ENCODE measurements at places on chromosomes 11 and 22.
A peak's percentile ranks its signal among the peaks of the same experiment; 100 is the strongest.

DNA sequence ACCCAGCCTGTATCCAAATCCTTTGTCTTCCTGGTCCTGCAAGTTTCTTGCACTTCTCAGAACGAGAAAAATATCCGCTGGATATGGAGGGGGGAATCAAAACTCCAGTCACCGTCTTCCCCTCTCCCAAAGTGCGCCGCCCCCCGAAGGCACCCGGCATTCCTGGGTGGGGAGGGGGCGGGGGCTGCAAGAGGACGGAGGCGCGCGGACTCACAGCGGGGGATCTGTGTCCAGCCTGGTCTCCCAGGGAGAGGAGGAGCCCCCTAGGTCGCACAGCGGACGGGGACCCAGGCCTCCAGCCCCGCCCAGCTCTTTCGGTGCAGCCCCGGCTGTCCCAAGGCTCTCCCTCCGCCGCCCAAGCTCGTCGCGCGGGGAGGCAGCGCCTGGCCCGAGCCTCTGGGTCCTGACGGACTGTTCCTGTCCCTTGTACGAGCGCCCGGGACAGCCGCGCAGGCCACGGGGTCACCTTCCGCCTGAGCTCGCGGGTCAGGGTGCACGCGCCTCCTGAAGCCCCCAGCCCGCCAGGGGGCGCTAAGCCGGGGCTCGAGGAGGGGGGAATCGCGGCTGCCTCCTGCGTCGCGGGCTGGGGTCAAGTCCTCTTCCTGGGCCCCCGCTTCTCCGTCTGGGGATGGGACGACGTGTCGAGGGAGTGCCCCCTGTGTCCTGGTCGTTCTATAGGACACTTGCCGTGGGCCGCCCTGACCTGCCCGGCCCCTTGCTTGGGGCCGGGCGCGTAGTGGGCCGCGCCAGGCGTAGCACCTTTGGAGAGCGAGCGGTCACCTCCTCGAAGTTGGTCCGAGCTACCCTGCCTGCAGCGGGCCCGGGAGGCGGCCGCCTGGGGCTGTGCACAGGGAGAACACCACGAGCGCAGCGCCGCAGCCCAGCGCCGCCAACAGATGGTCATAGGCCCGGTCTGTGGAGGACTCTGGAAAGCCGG, 2.4 kb upstream of the WNT11 start:
- peak; percentile 50 for DNase-seq

DNA sequence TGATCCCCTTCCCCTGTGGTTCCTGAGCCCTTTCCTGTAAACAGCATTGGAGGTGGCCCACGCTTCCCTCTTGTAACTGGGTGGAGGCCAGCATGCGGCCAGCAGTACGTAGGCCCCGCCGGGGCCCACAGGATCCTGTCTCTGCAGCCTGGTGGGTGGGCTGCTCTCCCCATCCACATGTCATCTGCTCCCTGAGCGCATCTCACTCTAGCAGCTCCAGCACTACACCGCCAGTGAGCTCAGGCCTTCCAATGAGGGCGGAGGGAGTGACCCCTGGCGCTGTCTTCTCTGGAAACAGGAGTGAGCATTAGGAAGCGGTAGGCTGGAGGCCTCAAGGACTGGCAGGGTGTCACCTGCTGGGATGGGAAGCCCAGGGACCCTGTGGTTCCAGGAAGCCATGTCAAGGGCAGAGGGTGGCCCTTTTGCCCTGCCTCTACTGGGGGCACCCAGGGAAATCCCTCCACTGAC, 363.9 kb downstream of the TBC1D22A start:
- no peak for DNase-seq

DNA sequence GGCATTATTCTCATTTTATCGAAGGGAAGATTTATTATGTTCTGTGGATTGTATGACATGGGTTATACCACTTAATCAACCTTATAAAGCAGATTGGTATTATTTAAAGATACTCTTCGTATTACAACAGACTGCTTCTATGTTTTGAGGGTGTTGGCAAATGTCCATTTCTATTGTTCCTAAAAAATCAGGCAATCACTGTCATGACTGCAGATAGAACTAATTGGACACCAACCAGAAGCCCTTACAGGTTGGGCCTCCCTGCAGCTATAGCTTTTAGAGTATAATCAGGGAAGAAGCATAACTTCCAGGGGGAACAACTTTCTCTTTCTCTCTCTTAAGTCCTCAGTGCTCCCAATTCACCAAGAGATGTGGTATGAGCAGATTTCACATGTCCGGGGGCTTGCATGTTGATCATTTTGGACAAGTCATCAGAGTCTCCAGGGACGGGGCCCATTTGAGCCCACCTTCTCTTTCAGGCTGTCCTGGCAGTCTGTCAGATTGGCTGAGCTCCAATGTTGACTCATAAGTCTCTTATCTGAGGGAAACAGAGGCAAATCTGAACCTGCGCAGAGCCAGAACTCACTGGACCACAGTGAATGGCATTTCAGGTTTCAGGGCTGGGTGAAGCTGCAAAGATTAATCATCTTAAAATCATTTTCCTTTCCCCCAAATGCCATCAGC, 264.0 kb upstream of the CCDC90B start:
- DNase-seq, result no peak

GRCh38 chr22:23574371-23574811, 5.7 kb downstream of the IGLL1 start:
- no peak for DNase-seq

DNA sequence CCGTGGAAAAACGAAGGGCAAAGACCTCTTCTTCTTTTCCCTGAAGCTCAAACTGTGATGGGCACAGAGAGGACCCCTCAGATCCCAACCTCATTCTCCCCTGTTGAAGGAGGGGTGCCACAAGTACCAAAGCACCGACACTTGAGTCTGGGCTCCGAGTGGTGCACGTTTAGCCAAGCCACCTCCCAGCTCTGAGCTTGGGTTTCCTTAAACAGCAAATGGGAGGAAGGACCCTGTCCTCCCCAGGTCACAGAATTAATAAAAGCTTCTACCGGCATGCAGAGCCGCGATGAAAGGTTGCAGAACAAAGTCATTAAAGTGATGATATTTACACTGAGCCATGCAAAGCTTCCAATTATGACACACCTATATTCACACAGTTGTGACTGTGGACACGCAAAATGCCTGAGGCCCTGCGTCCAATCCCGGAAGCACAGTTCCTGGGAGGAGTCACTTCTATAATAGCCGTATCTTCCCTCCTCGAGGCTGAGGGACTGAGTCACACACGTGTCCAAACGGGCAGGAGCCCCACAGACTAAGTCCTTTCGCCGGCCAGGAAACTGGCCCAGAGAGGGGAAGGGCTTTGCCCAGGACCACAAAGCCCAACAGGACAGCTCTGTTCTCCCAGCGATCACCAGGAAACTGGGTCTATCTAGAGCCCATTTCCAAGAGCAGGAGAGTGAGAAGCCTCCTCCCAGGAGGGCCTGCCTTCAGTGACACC, 922 bp upstream of the CSNK1E start:
- peak; percentile 95 for DNase-seq

GRCh38 chr11:30109774-30110173, 92.9 kb upstream of the KCNA4 start:
- DNase-seq, result no peak

DNA sequence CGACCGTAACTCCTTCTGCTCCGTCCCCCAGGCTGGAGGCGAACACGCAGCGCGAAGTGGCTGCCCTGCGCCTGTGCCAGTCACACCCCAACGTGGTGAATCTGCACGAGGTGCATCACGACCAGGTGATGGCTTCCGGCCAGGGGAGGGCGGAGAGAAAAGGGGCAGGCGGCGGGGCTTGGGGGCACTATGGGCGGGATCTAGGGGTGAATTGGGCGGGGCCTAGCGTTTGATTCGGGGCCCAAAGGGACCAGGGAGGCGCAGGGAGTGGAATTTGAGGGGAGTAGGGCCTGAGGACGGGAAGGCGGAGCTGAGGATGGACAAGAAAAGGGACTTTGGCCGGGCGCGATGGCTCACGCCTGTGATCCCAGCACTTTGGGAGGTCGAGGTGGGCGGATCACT, 9.7 kb downstream of the RPS6KA4 start:
- no peak for DNase-seq

- no peak for DNase-seq
These were observed 71.9 kb downstream of the LDLRAD3 start for GRCh38 chr11:36015799-36016198.

DNA sequence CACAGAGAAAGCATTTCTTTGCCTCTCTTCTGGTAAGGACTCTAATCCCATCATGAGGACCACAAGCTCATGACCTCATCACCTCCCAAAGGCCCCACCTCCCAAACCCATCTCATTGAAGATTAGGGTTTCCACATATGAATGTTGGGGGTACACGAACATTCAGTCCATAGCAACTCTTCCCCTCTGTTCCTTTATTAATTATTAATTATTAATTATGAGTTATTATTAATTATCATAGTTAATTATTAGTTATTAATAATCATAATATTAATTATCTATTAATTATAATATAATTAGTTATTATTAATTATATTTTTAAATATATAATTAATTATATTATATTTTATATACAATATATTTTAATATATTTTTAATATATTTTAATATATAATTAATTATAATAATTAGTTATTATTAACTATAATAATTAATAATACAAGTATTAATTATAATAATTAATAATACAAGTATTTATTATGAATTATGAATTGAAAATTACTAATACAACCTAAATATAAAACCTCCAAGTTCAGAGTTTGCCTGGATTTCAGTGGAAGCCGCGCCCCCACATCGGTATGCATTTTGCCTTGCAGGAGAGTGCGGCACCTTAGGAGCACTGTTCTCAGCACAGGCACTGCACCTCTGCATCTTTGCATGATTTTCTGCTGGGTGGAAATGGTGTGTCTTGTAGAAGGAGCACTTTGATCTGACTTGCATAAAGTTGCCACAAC, 128.0 kb upstream of the FGF3 start:
- DNase-seq, result no peak

DNA sequence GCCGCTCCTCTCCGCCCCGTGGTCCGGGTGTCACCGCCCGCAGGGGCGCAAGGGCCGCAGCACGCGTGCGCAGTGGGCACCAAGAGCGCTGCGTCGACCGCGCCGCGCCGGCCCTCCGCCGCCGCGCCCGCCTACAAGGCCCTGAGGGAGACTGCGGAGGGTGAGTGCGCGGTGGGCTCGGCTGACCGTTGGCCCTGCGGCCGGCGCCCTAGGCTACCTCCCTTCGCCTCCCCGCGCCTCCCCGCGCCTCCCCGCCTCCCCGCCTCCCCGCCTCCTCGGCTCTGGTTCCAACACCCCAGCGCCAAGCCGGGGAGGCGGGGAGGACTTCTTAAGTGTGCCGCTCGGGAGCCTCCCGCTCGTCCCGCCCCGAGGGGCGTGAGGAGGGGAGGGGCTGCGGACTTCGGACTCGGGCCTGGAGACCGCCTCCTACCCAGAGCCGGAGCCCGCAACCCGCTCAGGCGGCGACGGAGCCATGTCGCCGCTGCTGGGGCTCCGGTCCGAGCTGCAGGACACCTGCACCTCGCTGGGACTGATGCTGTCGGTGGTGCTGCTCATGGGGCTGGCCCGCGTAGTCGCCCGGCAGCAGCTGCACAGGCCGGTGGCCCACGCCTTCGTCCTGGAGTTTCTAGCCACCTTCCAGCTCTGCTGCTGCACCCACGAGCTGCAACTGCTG, at the start of gene AQP11:
Gene AQP11, plus strand, starts transcription at position 433 of the 673 bp plus-strand sequence. Its CDS starts 40 bp downstream, at position 473.
- DNase-seq, result peak; percentile 94

- no peak for DNase-seq
These were observed 1174.4 kb downstream of the BRD1 start for GRCh38 chr22:48653306-48653705.

GRCh38 chr11:131671320-131671719, 300.9 kb downstream of the NTM start:
- no peak for DNase-seq

GRCh38 chr11:127789927-127790326, 789.4 kb upstream of the KIRREL3 start:
- DNase-seq, result no peak

DNA sequence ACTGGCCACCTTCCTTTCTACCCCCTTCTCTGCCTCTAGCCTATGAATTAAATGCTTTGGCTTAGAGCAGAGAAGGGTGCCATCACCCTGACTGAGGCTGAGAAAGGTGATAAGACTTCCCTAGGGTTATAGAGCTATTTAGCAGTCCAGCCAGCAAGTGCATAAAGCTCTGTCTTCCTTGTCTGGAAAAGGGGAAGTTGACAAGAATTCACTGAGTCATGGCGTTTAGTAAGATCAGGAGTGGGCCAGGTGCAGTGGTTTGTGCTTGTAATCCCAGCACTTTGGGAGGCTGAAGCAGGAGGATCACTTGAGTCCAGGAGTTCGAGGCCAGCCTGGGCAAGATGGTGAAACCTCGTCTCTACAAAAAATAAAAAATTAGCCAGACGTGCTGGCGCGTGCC, 63.1 kb downstream of the LHFPL7 start:
- DNase-seq, result no peak

Data from AG08395 (cell line).